ENCODE measurements at places on chromosomes 7 and 10. TPM values are rescaled to one million over a fixed set of nuclear protein-coding genes. Genes with fewer than 3 reads are reported as not detected.

DNA sequence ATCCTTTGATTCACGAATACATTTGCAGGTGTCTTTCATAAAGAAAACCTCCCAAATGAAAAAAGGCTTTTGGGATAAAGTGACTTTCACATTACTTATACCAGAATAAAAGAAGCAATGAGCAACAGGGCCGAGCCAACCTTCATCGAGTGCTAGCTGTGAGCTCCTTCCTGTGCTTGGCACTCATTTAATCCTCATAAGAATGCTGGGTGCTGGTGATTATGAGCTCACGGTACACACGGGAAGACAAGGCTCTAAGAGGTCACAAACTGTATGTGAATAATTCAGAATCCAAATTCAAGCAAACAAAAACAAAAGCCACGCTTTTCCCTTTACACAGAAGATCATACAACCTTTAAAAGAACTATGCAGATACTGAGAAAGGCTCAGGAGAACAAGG, 156.2 kb downstream of the COBL start:
- no peak for DNase-seq

- DNase-seq, result no peak
Measured at GRCh38 chr7:135768467-135768866, 19.9 kb upstream of the FAM180A start.

GRCh38 chr7:44094365-44094764, 9.8 kb upstream of the AEBP1 start:
- DNase-seq, result no peak

DNA sequence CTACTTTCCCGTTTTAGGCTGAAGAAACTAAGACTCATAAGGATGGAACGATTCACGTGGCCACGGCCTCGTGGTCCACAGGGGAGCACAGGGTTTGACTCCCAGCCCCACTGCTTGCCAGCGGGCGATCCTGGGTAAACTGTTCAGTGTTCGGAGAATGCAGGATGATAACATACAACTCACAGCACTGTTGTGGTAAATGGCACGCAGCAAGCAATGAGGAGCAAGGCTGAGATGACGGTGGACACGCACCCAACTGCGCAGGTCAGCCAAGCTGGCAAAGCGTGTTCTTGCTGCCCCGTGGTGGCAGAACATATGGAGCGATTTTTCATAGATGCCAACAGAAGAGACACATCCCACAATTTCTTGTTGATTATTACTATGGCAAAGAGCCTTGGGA, 272.7 kb downstream of the DNAJB6 start:
- no peak for DNase-seq

DNA sequence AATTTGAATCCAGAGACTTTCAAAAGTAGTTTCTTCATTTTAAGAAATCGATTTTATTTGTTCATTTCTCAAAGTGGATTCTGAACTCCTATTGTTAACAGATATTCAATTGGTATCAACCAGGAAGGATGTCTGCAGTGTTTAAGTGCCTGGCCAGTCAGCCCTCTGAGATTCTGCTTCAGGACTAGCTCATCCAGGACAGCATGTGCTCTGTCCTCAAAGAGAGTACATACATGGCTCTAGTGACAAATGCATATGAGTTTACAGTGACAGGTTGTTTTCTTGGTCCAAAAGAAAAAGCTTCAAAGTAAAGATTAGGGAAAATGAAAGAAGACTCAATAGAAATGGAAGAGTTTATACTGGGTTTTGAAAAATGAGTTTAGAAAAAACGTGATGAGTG, 8.4 kb upstream of the PTN start:
- DNase-seq, result no peak

- DNase-seq, result no peak
Measured at GRCh38 chr10:12785415-12785831, 216.1 kb downstream of the CCDC3 start.

Gene GPC2
- 0.32 TPM for total RNA-seq

Gene FOXI2
- total RNA-seq, result not detected

DNA sequence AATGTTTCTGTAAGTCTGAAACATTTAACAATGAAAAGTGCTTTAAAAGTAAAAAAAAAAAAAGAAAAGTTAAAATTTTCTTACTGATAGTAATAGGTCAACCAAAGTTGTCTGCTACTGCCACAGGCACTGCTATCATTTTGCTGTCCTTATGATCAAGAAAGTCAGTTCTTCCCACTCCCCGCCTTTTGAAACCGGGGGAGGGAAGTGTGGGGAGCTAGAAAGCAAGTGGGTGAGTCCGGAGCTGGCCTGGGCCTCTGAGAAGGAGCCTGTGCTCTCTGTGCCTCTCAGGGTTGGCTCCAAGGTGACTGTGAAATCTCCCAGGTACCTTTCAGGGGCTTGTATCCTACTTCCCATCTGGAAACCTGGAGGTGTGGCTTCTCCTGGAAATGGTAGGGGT, 7.3 kb downstream of the C7orf57 start:
- no peak for DNase-seq
